Right lobe of liver (tissue), 6 donors: ENCODE measurements at places on chromosomes 12 and 14. TPM values are rescaled to one million over a fixed set of nuclear protein-coding genes. Genes with fewer than 3 reads are reported as not detected.

DNA sequence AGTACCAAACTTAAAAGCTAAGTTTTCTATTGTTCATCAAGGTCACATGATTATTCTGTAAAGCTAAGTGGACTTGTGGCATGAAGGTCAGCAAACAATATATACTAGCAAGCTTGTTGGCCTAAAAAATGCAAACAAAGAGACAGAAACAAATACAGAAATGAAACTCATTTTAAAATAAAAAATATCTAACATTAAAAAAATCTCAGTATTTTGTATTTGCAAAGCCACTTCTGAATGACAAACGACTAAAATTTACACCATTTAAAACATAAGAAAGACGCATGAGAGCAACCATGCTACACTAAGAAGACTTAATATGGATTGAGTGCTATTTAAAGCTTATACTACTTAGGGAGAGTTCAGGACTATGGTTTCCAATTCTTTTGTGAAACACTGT is 72.8 kb upstream of the BBS10 start:
- H3K4me1 ChIP-seq = peaks cover 14% of the 10 kb centered on the region
- no peak overlapping the region for H3K27ac ChIP-seq
- H3K4me3 ChIP-seq = no peak overlapping the region
- H3K36me3 ChIP-seq = no peaks in the 10 kb centered on the region

- H3K4me3 ChIP-seq = no peak overlapping the region
- H3K27me3 ChIP-seq = no peaks in the 10 kb centered on the region
- no peaks in the 10 kb centered on the region for H3K36me3 ChIP-seq
- no peak for DNase-seq
- no peak overlapping the region for H3K27ac ChIP-seq
- H3K4me1 ChIP-seq = no peaks in the 10 kb centered on the region
Measured at GRCh38 chr14:54300881-54301280, 95.9 kb upstream of the CDKN3 start.

DNA sequence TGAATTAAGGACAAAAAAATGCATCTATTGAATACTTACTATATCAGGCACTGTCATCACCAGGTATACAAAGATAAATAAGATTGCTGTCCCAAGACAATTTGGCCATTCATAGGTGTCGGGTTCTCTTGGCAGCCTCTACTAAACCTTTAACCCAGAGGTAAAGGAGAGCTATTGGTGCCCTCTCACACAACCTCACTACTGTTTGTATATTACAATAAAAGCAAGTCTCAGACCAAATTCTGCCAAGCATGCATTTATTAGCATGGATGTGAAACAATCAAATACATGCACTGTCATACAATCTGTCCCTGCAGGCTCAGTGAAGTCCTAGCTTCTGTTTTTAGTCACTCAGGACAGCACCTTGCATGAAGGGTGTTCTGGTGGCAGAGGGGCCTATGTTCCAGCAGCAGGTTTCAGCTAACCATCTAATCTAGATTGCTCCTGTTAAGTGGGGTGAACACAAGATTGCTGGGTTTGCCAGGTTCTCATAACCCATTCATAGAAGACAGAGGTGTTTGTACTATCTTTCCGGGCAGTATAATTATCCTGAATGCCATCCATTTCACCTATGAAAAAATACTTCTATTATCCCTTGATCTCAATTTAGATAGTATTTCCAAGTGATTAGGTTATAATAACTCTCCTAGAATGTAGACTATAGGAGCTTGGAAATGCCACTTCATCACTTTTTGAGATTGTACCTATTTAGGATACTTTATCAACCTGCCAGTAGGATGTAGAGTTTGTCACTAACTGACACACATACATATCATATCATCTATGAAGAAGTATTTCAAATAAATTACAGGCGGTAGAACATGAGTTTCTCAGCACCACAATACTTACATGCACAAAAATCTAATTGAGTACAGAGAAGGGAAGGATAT is 254.0 kb upstream of the KRR1 start:
- H3K27ac ChIP-seq = no peak overlapping the region
- no peaks in the 10 kb centered on the region for H3K36me3 ChIP-seq
- DNase-seq = no peak
- H3K4me3 ChIP-seq = no peak overlapping the region
- no peaks in the 10 kb centered on the region for H3K4me1 ChIP-seq

DNA sequence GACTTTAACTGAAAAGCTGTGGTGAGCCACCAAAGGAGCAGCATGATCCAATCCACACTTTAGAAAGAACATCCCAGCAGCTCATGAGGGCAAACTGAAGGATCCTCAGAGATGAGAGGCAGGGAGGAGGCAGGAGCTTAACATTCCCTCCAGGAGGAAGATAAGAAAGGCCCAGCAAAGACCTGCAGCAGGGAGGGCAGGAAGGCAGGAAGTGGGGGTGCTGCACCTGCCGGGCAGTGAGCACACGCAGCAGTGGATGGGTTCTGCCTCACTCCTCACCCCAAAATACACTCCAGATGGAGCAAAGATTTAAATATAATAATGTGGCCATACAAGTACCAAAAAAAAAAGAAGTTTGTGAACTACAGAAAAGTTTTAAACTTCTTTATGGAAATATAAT is 48.4 kb downstream of the GCH1 start:
- DNase-seq = no peak
- no peaks in the 10 kb centered on the region for H3K27me3 ChIP-seq
- H3K27ac ChIP-seq = no peak overlapping the region
- no peak overlapping the region for H3K4me3 ChIP-seq

Gene SIX6
- not detected for total RNA-seq

Gene ASPG
- 151 TPM for total RNA-seq

DNA sequence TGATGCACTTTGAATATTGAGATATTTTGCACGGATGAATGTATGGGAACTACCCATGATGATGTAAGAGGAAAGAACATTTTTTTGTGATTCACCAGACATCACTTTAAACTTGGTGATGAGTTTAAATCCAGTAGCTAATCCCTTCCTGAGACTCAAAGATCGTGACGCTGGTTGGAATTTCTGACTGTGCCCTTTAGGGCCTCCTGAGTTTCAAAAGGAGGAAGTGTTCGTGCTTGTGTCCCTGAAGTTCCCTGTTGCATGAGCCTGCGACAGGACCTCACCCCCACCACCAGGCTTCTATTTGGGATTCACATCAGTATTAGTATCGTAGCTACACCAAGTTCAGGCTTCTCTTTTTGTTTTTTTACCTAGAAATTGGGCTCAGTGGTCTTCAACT is 18.6 kb upstream of the RIN3 start:
- H3K27me3 ChIP-seq = no peaks in the 10 kb centered on the region
- H3K4me1 ChIP-seq = no peaks in the 10 kb centered on the region
- no peak for DNase-seq
- H3K36me3 ChIP-seq = no peaks in the 10 kb centered on the region

DNA sequence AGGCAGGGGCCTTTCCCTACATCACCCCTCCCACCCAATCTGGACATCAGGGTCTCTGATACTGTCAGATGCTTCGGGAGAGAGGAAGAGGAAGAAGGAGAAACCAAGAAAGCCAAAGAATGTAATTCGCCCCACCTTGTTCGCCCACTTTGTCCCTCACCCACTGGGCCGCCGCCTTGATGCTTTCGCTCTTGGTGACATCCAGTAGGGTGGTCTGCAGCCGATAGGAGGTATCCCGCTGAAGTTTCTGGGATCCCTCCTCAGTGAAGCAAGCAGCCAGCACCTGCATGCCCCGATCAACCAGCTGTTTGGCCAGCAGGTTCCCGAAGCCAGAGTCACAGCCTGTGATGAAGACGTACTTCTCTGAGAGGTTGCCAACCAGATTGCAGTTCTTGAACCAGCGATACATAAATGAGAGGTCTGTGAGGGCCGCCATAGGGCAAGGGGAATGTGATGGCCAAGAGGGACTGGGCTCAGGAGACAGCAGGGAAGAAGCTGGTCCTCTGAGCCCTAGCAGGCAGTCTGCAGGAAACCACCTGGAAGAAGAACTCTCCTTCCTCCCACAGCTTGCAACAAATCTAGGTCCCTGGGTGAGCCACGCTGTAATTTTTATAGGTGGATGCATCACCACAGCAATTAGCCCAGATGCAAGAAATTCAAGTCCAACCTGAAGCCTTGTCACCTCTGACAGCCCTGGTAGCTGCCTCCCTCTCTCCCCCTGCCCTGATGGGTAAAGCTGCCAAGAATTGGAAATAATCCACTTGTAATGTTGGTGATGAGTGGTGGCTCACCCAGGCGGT is at the start of gene SDR9C7:
SDR9C7 (minus strand) TSS at position 583 of the 800 bp plus-strand sequence; CDS start at position 436, 147 bp downstream.
- no peaks in the 10 kb centered on the region for H3K27me3 ChIP-seq
- no peak for DNase-seq
- no peak within 1 kb of the TSS for H3K27ac ChIP-seq
- H3K4me1 ChIP-seq = no peaks in the 10 kb centered on the region
- H3K36me3 ChIP-seq = no peaks in the 10 kb centered on the region

DNA sequence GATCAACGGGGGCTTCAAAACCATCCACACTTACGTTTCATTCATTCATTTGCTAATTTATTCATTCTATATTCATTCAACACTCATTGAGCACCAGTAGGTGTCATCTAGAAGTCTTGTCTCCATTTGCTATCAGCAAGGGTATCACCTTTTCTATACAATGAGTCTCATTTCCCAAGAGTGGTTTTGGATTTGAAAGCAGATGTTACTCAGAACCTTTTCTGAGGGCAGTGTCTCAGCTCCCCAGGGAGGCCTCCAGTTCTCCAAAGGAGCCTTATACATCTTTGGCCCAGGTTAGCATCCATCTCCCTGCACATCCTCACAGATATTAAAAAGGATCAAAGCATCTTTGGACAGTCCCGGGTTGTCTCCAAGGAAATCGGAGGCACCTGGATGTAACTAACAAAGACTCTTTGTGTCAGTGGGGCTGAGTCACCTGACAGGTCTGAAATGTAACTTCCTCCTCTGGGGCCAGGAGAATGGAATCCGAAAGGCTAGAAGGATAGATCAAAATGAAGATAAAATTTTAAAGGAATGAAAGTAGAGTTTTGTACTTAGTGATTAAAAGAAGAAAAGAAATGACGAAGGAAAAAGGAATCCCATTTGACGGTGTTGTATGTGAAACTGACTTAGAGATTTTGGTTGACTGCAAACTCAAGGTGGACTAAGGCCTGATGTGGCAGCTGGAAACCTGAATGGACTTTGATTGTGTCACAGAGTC is 103.0 kb downstream of the VCPKMT start:
- H3K36me3 ChIP-seq = no peaks in the 10 kb centered on the region
- no peaks in the 10 kb centered on the region for H3K4me1 ChIP-seq
- no peak overlapping the region for H3K27ac ChIP-seq

Gene NELL2
- not detected for total RNA-seq

Gene MDM1
- 3.4 TPM for total RNA-seq

GRCh38 chr12:49667325-49668090 is 39.7 kb downstream of the FMNL3 start:
- no peak overlapping the region for H3K27ac ChIP-seq
- H3K36me3 ChIP-seq = no peaks in the 10 kb centered on the region
- H3K4me3 ChIP-seq = no peak overlapping the region
- no peaks in the 10 kb centered on the region for H3K4me1 ChIP-seq
- DNase-seq = no peak

Gene KLHL33
- total RNA-seq = 0.19 TPM

DNA sequence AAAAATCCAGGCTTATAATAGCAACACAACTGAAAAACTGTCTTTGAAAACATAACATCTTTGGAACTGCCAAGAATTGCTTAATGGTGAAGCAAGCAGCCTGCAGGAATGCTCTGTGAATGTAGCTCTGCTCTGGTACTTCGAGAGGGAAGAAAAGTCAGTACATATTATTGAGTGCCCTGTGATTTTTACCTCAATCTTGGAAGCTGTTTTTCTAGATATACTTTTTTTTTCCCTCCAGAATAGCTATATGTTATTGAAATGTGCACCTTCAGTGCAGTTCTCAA is 508.1 kb downstream of the PCNX1 start:
- no peaks in the 10 kb centered on the region for H3K36me3 ChIP-seq
- no peak overlapping the region for H3K4me3 ChIP-seq
- no peak for DNase-seq
- H3K4me1 ChIP-seq = no peaks in the 10 kb centered on the region
- H3K27me3 ChIP-seq = no peaks in the 10 kb centered on the region

Gene FAIM2
- not detected for total RNA-seq

Gene PLEKHD1
- total RNA-seq = not detected

GRCh38 chr12:112179341-112179740 is 54.0 kb downstream of the TRAFD1 start:
- no peak overlapping the region for H3K27ac ChIP-seq
- DNase-seq = no peak
- H3K4me3 ChIP-seq = no peak overlapping the region
- no peaks in the 10 kb centered on the region for H3K36me3 ChIP-seq
- H3K27me3 ChIP-seq = no peaks in the 10 kb centered on the region
- no peaks in the 10 kb centered on the region for H3K4me1 ChIP-seq

Gene TULP3
- total RNA-seq = 5.5 TPM

DNA sequence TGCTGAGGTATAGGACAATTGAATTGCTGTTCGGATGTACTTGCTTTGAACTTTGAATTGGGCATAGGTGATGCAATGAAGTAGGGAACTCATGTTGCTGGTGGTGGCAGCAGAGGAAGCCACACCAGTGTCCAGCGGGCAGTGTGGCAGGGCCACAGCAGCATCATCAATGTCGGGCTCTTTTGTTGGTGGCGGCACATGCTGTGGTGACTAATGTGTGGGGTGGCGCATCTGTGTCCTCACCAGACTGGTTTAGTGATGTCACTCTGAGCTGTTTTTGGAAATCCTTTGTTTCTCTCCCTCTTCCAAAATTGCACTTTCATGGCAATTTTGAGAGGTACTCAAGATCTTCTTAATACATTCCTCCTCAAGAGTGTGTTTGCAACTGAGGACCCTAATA is 187.6 kb downstream of the ETNK1 start:
- DNase-seq = no peak
- no peaks in the 10 kb centered on the region for H3K27me3 ChIP-seq
- no peaks in the 10 kb centered on the region for H3K36me3 ChIP-seq
- no peak overlapping the region for H3K27ac ChIP-seq

GRCh38 chr12:12561371-12562015 is 1.2 kb downstream of the DUSP16 start:
- H3K27ac ChIP-seq = peak overlapping the region; percentile 100
- no peaks in the 10 kb centered on the region for H3K36me3 ChIP-seq

DNA sequence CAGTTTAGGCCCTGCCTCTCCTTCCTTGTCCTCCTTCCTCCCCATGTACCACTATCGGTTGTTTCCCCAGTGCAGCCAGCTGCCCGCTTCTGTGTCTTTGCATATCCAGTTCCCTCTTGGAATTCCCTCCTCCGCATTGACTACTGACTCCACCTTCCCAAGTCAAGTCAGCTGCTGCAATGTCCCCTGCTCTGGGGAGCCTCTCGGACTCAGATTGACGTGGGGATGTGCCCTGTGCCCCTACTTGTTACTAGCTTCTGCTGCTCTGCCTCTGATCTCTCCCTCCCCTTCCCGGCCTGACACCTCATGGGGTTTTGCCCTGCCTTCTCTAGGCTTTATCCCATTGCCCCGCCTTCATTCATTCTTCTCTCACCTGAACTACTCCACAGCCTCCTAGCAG is 2.1 kb upstream of the CD9 start:
- no peaks in the 10 kb centered on the region for H3K27me3 ChIP-seq
- no peak overlapping the region for H3K4me3 ChIP-seq

DNA sequence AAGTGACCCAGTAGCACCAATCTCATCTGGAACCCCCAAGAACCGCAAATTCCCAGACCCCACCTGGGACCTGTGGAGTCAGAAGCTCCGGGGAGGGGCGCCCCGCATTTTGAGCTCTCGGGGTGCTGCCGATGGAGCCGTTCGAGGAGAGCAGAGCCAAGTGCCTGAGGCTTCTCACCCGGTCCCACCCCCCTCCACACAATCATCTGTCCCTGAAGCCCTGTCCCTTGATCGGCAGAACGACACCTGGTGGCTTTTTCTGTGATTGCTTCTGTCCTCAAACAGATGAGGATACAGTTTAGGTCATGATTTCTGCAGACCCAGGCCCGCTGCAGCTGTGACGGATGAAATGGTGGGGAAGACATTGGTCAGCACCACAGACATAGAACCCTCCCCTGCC is 74.7 kb downstream of the NOC4L start:
- DNase-seq = no peak
- H3K4me3 ChIP-seq = no peak overlapping the region
- H3K36me3 ChIP-seq = no peaks in the 10 kb centered on the region
- no peak overlapping the region for H3K27ac ChIP-seq
- H3K4me1 ChIP-seq = no peaks in the 10 kb centered on the region
